T-helper 2 cell treated with Interferon-gamma antibody and Interleukin-4, amounts not matched to agents 100 ng/mL and 5 ng/mL, for 36 hours (primary cell): ENCODE measurements at places on chromosomes 1 and 21. TPM values are rescaled to one million over a fixed set of nuclear protein-coding genes. Genes with fewer than 3 reads are reported as not detected.

Gene RIPK4
- not detected in 2 replicates for total RNA-seq

Gene KCNN3
- 0.07 and 0.09 TPM in 2 replicates for total RNA-seq

Gene MAN1C1
- 11.4 and 12.1 TPM in 2 replicates for total RNA-seq

Gene ERRFI1
- total RNA-seq: 0.86 and 1.6 TPM in 2 replicates

Gene SLC27A3
- 22.4 and 24.0 TPM in 2 replicates for total RNA-seq

Gene KPRP
- not detected in 2 replicates for total RNA-seq

Gene ZNF678
- total RNA-seq: 4.6 and 6.6 TPM in 2 replicates

Gene MAGOH
- total RNA-seq: 71.7 and 72.5 TPM in 2 replicates

Gene RAB42
- 0.09 and 0.14 TPM in 2 replicates for total RNA-seq

Gene TNNT2
- total RNA-seq: not detected in 2 replicates

Gene INKA2
- total RNA-seq: 3.0 and 4.0 TPM in 2 replicates

Gene AZIN2
- 5.1 and 7.3 TPM in 2 replicates for total RNA-seq

Gene PGLYRP3
- not detected in 2 replicates for total RNA-seq

Gene FCRL4
- not detected in 2 replicates for total RNA-seq

Gene PUM1
- 110 and 117 TPM in 2 replicates for total RNA-seq

Gene TRABD2B
- not detected in 2 replicates for total RNA-seq

Gene DHRS3
- 44.8 and 46.8 TPM in 2 replicates for total RNA-seq

Gene HUNK
- total RNA-seq: not detected in 2 replicates
